GM23248 (cell line): ENCODE measurements at places on chromosomes 12 and 14.

DNA sequence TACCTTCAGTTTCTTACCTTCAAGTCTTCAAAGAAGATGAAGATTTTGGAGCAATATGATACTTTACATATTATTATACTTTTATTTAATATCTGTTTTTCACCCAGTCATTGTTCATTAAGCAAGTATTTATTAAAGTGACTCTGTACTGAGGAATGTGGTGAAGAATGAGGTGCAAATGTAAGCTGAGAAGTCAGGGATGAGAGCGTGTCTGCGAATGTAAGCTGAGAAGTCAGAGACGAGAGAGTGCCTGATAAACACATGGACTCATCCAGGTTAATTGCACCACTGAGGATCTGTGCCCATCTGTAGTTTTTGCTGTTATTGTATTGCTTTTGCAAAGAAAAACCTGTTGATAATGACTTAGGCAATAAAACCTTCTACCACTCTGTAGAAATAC, 211.9 kb upstream of the FAR2 start:
- peak; percentile 64 for DNase-seq

- no peak for DNase-seq
Measured at GRCh38 chr14:45868377-45868776, 615.4 kb upstream of the MIS18BP1 start.

DNA sequence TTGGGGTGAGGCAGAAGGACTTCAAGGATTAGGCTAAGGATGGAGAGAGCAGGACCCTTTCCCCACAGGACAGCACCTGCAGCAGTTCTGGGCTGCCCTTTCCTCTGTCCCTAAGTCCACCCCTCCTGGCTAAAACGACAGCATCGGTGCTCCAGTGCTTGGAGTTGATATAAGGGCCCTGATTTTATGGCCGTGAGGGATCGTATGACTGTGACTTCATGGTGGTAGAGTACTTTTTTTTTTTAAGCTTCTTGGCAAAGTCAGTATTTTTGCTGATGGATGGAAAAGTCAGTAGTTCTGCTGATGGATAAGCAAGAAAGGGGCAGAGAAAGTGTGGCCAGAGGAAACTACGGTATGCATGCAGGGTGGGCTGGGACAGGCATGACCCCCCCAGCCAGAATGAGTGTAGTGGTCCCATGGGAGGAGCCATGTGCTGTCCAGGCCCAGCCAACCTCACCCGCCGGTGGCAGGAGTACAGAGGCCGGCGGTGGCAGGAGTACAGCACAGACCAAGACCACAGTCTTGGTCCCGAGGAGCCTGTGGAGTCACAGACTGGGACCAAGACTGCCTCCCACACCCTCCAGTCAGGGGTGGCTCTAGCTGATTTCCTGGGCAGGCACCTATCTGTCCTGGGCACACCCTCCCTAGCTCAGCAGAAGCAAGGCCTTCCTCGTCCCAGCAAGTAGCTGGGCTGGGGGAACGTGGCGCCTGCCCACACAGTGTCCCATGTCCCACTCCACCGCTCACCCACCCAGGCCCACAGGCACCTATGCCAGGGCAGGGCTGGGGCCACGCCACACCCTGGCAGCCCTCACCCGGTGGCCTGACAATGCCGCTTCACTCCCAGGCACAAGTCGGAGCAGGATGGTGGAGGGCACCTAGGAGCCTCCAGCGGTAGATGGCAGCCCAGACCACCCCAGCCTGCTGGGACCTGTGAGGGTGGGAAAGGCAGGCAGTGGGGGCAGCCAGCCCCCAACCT, 46.3 kb downstream of the CCDC88C start:
- no peak for DNase-seq

DNA sequence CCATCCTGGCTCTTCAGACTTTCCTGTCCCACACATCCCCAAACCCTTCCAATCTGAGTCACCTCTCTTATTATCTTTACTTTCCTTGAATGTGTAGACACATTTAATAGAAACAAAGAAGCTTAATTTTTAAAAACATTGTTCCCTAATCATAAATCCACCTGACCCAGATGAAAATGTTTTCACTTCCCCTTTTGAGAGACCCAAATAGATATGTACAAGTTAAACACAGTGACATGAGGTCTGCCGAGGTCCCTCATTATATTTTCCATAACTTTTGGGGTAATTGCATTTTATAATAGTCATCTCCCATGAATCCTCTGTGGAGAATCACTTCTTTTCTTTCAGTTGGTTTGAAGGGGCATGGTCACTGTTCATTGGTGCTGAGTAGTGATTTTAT, 191.1 kb downstream of the GRIN2B start:
- DNase-seq, result no peak

GRCh38 chr12:100953217-100953616, 158.6 kb downstream of the ANO4 start:
- peak; percentile 26 for DNase-seq

GRCh38 chr14:100293497-100294212, 12.6 kb downstream of the SLC25A29 start:
- DNase-seq, result no peak

- DNase-seq, result no peak
Measured at GRCh38 chr14:62599616-62600385, 445.5 kb downstream of the KCNH5 start.

GRCh38 chr12:110134691-110135411, 10.7 kb downstream of the IFT81 start:
- DNase-seq, result peak; percentile 91

GRCh38 chr14:72649603-72650227, 244.2 kb downstream of the DPF3 start:
- DNase-seq, result no peak

GRCh38 chr14:98404811-98405210, 867.2 kb downstream of the BCL11B start:
- DNase-seq, result no peak
